ENCODE measurements at places on chromosomes 7 and 10. TPM values are rescaled to one million over a fixed set of nuclear protein-coding genes. Genes with fewer than 3 reads are reported as not detected.

DNA sequence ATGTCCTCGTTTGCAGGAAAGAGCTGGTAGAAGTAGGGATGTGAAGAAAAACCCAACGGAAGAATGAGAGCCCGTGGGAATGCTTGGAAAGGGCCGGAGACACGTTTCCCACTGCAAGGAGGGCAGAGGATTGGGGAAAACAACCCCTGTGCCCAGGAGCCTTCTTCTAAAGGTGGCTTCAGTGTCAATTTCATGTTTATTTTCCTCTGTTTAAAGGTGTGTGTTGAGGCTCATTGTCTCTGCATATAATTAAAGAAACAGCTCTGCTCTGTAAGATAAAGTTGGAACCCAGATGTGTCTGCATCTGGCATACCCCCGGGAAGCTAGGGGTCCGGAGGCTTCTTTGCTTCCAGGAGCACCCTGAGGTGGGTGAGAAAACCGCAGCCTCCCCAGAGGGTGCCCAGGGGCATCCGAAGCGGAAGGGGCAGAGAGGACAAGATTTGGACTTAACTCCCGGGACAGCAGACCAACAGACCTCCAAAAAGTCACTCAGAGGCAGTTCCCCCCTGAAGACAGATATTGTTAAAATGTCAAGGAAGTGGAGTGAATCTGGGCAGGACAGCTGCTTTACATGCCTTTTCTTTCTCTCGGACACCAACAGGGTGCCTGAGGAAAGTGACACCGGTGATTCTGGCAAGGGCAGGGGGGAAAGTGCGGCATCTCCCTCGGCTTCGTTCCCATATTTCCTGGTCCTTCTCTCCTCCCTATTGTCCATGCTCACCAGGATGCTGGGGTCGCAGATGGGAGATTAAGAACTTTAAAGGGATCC, 8.6 kb upstream of the GATA3 start:
- peak overlapping the region; percentile 75 for H3K4me3 ChIP-seq
- no peak for DNase-seq
- H3K36me3 ChIP-seq, result 0 out of 2 replicates have a peak, but pooled peaks cover 5% of the 10 kb centered on the region

GRCh38 chr10:29022513-29022912, 266.4 kb upstream of the LYZL1 start:
- DNase-seq, result no peak
- H3K4me3 ChIP-seq, result no peak overlapping the region
- no peak overlapping the region for H3K27ac ChIP-seq
- peaks cover 15% of the 10 kb centered on the region for H3K27me3 ChIP-seq

The PIP4K2A gene
- total RNA-seq, result 46.6 TPM

DNA sequence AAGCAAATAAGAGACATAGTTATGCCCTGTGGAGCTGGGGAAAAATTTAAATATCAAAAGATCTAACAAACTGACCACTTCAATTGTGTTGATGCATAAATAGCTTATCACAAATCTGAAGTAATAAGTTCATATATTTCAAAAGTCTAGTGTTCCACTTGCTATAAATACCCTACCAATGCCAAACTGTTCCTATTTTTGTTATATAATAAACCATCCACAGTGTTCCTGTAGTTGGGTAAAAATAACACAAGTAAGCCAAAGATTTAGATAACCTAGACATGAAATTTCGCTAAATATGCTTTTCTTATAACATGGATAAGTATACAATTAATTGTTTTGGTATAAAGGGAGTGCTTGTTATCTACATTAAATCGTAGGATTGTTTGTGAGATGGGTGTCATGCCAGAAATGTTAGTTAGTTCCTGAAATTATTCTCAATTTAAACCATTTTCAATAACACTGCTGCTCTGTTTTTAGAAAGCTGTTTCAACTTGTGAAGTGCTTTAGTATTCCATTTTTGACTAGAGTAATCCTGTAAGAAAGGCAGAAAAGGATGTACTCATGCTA, 85.5 kb downstream of the CACNA2D1 start:
- no peak overlapping the region for H3K4me3 ChIP-seq
- H3K27me3 ChIP-seq, result no peaks in the 10 kb centered on the region
- peaks cover 26% of the 10 kb centered on the region for H3K4me1 ChIP-seq

The NPFFR1 gene
- total RNA-seq, result not detected

DNA sequence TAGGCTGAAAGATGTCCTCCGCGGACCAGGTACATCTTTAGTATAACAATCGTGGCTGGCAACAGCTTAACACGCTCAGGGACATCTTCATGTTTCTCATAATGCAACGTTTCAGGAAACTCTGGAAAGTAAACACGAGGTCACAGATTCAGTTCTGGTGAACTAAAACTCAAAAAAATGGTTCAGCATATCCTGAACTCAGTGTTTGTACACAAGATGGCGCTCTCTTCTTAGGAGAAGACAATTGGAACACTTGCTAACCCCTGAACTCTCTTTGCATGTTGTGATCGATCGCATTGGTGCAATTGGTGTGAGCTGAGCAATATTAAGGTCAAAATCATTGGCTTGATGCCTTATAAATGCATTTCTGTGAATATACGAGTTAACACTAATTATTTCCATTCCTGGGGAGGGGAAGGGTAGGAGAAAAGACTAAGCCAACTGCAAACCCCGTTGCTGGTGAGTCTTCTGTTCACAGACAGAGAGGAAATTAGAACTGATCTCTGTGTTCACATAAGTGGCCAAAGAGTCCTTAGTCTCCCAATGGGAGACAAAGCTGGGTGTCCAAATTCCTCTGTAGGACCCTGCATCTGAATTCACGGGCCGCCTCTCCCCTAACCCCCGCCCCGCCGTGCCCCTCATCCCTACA, 52.6 kb upstream of the FAM180A start:
- peaks cover 5% of the 10 kb centered on the region for H3K27me3 ChIP-seq
- H3K27ac ChIP-seq, result no peak overlapping the region
- H3K36me3 ChIP-seq, result no peaks in the 10 kb centered on the region
- peaks cover 34% of the 10 kb centered on the region for H3K4me1 ChIP-seq
- DNase-seq, result peak; percentile 71

DNA sequence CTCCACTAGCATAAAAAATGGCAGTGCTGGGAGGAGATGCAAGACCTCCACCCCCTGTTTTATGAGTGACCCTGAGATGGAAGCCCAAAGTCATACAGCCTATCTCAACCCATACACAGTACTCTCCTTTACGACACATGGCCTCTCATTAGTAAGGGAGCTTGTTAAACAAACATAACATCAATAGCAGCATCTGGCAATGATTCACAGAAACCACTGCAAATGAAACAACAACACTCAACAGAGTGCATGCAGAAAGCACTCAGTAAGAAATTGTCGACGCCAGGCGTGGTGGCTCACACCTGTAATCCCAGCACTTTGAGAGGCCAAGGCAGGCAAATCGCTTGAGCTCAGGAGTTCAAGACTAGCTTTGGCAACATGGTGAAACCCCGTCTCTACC, 27.5 kb upstream of the FIGNL1 start:
- H3K36me3 ChIP-seq, result no peaks in the 10 kb centered on the region
- DNase-seq, result no peak
- H3K4me3 ChIP-seq, result no peak overlapping the region
- H3K4me1 ChIP-seq, result no peaks in the 10 kb centered on the region
- H3K27me3 ChIP-seq, result peaks cover 20% of the 10 kb centered on the region
- no peak overlapping the region for H3K27ac ChIP-seq

The PRDX3 gene
- 177 TPM for total RNA-seq

- H3K36me3 ChIP-seq, result no peaks in the 10 kb centered on the region
- H3K4me3 ChIP-seq, result no peak overlapping the region
- peak; percentile 39 for DNase-seq
- H3K27me3 ChIP-seq, result peaks cover 4% of the 10 kb centered on the region
Measured at GRCh38 chr10:114550756-114551635, 107.1 kb downstream of the ABLIM1 start.

The PDIA4 gene
- total RNA-seq, result 195 TPM

The CYP2C19 gene
- not detected for total RNA-seq

GRCh38 chr10:118216571-118217170, 125.5 kb downstream of the FAM204A start:
- DNase-seq, result no peak
- no peak overlapping the region for H3K27ac ChIP-seq
- H3K27me3 ChIP-seq, result no peaks in the 10 kb centered on the region

DNA sequence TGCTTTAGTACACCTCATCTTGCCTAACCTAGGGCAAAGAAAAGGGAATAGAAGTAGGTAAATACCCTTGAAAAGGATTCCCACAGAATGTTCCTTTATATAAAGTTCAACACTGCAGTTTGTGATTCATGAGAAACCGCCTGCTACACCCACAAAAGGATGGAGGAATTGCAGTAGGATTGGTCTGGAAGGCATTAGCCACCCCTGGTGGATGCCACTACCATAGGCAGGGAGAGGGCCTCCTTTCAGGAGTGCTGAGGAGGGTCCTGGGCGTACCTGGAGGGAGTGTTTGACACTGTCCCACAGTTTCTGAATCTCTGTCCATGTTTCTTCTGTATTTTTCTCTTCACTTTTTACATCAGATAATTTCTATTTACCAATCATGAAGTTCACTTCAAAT, 221.8 kb upstream of the TMEM72 start:
- H3K27me3 ChIP-seq, result no peaks in the 10 kb centered on the region
- H3K36me3 ChIP-seq, result no peaks in the 10 kb centered on the region
- H3K4me3 ChIP-seq, result no peak overlapping the region
- H3K4me1 ChIP-seq, result no peaks in the 10 kb centered on the region

DNA sequence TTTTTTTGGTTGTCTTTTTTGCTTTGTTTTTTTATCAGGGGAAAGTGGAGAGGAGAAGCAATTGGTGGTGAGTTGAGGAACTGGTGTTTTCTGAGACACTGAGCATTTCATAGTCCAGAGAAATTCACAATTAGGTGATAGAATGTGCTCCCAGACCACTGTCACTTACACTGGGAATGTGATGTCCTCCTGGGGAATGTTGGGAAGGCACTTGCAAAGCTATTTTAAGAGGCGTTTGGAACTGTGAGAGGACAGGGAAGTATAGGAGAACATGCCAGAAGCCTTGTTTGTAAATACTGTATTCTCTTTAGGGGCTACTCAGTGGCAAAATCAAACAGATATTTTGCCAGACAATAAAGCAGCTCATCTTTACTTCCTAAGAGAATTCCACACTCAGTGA, 16.0 kb downstream of the CHRM2 start:
- no peaks in the 10 kb centered on the region for H3K36me3 ChIP-seq
- H3K4me3 ChIP-seq, result no peak overlapping the region
- H3K27ac ChIP-seq, result no peak overlapping the region
- no peak for DNase-seq

DNA sequence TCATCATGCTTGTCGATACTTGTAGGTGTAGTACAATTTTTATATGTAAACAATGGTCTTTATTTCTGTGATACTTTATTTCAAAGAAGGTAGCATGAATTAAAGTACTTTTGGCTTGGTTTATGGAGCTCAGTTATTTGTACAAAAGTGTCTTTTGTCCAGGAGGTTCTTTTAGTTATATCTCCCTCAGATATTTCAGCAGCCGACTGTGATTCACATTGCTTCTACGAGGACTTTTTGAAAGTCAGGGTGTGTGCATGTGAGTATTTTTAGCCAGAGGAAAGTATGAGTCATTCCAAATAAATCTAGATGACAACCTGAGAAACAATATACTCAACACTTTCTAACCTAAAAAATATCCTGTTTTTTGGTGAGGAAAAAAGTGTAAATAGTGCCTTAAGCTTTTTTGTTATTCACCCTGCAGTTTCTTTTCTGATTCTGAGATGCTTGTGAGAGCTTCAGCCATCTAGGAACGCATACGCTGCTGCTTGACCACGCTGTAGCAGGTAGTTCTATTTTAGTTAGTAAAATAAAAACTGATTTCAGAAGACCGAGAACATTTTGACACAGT, 595 bp upstream of the SUN1 start:
- peaks cover 42% of the 10 kb centered on the region for H3K4me1 ChIP-seq
- H3K36me3 ChIP-seq, result peaks cover 12% of the 10 kb centered on the region
- peak overlapping the region; percentile 84 for H3K4me3 ChIP-seq
- DNase-seq, result peak; percentile 93
- peak overlapping the region; percentile 98 for H3K27ac ChIP-seq
- peaks cover 2% of the 10 kb centered on the region for H3K27me3 ChIP-seq

DNA sequence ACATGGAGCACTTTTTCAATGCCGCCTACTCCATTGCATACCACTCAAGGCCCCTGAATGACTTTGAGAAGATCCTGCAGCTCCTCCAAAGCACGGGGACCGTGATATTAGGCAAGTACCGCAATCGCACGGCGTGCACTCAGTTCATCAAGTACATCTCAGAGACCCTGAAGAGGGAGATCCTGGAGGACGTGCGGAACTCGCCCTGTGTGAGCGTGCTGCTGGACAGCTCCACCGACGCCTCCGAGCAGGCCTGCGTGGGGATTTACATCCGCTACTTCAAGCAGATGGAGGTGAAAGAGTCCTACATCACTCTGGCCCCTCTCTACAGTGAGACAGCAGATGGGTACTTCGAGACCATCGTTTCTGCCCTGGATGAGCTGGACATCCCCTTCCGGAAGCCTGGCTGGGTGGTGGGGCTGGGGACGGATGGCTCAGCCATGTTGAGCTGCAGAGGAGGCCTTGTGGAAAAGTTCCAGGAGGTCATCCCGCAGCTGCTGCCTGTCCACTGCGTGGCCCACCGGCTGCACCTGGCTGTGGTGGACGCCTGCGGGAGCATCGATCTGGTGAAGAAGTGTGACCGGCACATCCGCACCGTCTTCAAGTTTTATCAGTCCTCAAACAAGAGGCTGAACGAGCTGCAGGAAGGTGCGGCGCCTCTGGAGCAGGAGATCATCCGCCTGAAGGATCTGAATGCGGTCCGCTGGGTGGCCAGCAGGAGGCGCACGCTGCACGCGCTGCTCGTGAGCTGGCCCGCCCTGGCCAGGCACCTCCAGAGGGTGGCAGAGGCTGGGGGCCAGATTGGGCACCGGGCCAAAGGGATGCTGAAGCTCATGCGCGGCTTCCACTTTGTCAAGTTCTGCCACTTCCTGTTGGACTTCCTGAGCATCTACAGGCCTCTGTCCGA, 12.7 kb upstream of the ATP6V0E2 start:
- H3K27me3 ChIP-seq, result no peaks in the 10 kb centered on the region
- no peak overlapping the region for H3K4me3 ChIP-seq
- H3K4me1 ChIP-seq, result peaks cover 8% of the 10 kb centered on the region
- no peak for DNase-seq
- H3K36me3 ChIP-seq, result no peaks in the 10 kb centered on the region

The C7orf33 gene
- not detected for total RNA-seq

The STEAP1 gene
- 18.0 TPM for total RNA-seq

- no peak for DNase-seq
- no peak overlapping the region for H3K27ac ChIP-seq
- H3K27me3 ChIP-seq, result no peaks in the 10 kb centered on the region
- H3K4me3 ChIP-seq, result no peak overlapping the region
- H3K4me1 ChIP-seq, result no peaks in the 10 kb centered on the region
Measured at GRCh38 chr10:60870803-60871202, 73.2 kb downstream of the RHOBTB1 start.
